ENCODE measurements at places on chromosomes 2 and 18.

GRCh38 chr2:216650626-216651257 lies 17.5 kb downstream of the IGFBP2 start:
- H3K4me3 ChIP-seq, result no peak overlapping the region
- H3K36me3 ChIP-seq, result no peaks in the 10 kb centered on the region
- peaks cover 9% of the 10 kb centered on the region for H3K4me1 ChIP-seq
- no peaks in the 10 kb centered on the region for H3K27me3 ChIP-seq
- H3K27ac ChIP-seq, result no peak overlapping the region

DNA sequence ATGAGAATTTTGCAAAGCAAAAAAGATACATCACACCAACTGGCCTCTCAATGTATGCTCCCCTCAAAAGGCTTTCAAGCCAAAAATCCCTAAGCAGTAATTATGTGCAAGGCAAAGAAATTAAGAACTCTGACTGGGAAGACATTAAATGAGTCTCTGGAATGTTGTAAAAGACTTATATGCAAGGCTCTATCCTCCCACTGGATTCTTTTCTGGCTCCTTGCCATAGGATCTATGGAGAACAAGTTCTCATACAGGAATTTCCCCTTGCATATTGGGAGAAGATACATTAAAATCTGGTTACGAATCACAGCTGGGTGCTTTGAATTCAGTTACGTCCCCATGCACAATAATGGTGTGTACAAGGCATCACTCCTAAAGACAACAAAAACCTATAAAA lies 73.4 kb upstream of the ATL2 start:
- H3K27ac ChIP-seq, result no peak overlapping the region
- no peak overlapping the region for H3K4me3 ChIP-seq
- H3K36me3 ChIP-seq, result no peaks in the 10 kb centered on the region
- no peaks in the 10 kb centered on the region for H3K27me3 ChIP-seq

GRCh38 chr2:128376241-128377041 lies 57.8 kb upstream of the HS6ST1 start:
- H3K27me3 ChIP-seq, result peaks cover 51% of the 10 kb centered on the region
- no peaks in the 10 kb centered on the region for H3K36me3 ChIP-seq
- H3K4me3 ChIP-seq, result no peak overlapping the region
- H3K4me1 ChIP-seq, result no peaks in the 10 kb centered on the region

GRCh38 chr2:179226961-179227259 lies 37.7 kb downstream of the SESTD1 start:
- no peak for DNase-seq
- H3K36me3 ChIP-seq, result no peaks in the 10 kb centered on the region
- H3K4me1 ChIP-seq, result peaks cover 13% of the 10 kb centered on the region

- H3K4me1 ChIP-seq, result peaks cover 40% of the 10 kb centered on the region
- H3K27me3 ChIP-seq, result no peaks in the 10 kb centered on the region
- H3K4me3 ChIP-seq, result peak overlapping the region; percentile 77
- peak overlapping the region; percentile 93 for H3K27ac ChIP-seq
- DNase-seq, result peak; percentile 63
Observed at GRCh38 chr2:173963323-173963816, 1.8 kb downstream of the SP3 start.

DNA sequence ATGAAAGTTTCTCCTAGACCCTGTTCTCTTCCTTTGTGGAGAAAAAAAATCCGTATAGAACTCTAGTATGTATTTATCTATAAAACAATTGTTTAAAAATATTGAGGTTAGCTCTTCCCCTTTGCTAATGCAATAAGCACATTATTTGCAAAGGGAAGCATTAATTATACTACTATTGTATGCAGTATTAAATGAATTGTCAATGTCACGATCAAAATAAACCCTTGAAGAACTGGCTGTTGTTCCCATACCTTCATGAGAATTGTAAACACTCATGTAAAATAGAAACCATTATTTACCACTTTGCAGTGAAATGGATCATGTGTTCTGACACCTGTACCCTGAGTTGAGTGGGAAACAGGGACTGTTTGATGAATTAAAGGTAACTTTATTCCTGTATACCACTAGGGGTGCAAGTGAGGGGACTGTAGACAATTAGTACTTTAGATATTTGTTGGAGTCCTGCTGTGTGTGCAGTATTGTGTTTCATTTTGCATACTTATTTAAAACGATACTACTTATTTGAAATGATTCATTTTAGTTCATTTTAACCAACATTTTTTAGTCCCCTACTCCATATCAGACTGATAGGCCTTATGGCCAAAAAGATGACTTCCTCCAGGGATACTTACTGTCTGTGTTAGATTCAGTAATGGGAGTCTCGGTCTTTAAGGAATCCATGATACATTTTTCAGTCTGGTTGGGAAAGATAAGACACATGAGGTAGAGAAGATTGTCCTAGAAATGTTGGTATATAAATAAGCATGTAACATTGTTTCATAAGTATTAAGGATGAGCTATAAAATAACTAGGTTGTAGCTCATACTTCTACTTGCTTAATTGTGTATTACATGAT lies 7.9 kb downstream of the PKP4 start:
- no peaks in the 10 kb centered on the region for H3K27me3 ChIP-seq
- peaks cover 6% of the 10 kb centered on the region for H3K36me3 ChIP-seq
- no peak overlapping the region for H3K4me3 ChIP-seq
- no peak overlapping the region for H3K27ac ChIP-seq
- peak; percentile 39 for DNase-seq

- peaks cover 10% of the 10 kb centered on the region for H3K4me1 ChIP-seq
- H3K27ac ChIP-seq, result peak overlapping the region; percentile 34
- H3K4me3 ChIP-seq, result no peak overlapping the region
- peak; percentile 6 for DNase-seq
Observed at GRCh38 chr18:41999751-42000150, 44.7 kb downstream of the PIK3C3 start.

DNA sequence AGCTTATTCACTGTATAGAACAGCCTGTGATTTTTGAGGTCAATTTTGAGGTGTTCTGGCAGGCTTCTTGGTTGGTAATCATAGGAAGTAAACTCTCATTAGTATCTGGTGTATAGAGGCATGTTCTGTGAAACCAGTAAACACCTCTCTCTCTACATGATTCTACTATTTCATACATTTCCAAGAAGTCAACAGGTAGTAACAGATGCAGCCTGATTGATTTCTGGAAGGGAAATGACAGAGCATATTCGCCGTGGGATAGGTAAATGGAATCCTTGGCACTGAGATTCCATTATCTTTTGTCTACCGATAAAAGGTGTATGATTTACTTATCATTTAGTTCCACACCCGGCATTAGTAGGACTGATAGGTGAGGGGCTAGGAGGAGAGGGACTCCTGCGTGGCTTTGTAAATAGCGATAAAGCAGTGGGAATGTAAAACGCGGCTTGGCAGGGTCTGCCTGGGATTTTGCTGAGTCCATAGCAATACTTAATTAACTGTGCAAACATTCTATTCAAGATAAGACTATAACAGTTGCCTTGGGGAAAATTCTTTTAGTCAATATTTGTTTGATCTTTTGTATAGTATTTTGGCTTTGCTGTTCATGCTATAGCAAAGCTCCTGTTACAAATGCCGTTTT lies 32.3 kb downstream of the LYPD6B start:
- H3K4me3 ChIP-seq, result no peak overlapping the region
- H3K27ac ChIP-seq, result no peak overlapping the region
- no peak for DNase-seq
- peaks cover 28% of the 10 kb centered on the region for H3K27me3 ChIP-seq

DNA sequence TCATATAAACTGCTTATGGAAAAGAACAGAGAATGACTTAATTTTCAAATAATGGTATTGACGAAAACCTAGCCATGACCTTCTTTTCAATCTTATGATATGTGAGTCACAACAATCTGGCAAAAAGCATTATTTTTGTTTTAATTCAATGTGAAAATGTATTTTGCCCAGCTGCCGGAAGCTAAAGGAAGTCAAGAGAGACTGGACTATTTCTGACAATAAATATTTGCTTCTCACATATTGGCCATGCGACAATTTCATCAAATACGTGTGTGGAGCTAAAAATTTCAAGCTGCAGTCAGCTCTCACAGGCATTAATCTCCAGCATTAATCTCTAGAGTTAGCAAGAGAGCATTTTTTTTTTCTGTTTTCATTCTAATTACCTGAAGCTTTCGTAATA lies 881.0 kb downstream of the CPS1 start:
- peaks cover 45% of the 10 kb centered on the region for H3K27me3 ChIP-seq
- H3K27ac ChIP-seq, result no peak overlapping the region
- no peak for DNase-seq
- H3K4me3 ChIP-seq, result no peak overlapping the region

GRCh38 chr2:8855010-8855409 lies 17.6 kb upstream of the KIDINS220 start:
- H3K27ac ChIP-seq, result no peak overlapping the region
- no peaks in the 10 kb centered on the region for H3K27me3 ChIP-seq
- H3K36me3 ChIP-seq, result no peaks in the 10 kb centered on the region
- H3K4me3 ChIP-seq, result no peak overlapping the region

DNA sequence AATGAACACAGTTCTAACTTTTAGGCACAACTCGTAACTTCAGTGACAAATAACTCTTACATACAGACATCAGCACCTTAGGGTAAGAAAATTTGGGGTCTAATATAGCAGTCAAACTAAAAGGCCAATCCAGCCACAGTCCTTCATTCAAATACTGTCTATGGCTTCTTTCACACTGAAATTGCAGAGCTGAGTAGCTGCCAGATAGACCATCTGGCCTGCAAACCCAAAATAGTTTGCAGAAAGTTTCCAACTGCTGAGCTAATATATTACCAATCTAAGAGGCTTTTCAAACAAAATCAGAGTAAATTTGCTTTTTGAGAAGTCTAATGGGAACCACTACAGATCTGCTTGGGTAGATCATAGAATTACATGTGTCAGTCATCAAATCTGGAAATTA lies 183.4 kb downstream of the GALR1 start:
- no peak overlapping the region for H3K4me3 ChIP-seq
- no peak for DNase-seq
- H3K36me3 ChIP-seq, result no peaks in the 10 kb centered on the region
- H3K27me3 ChIP-seq, result peaks cover 30% of the 10 kb centered on the region
- H3K4me1 ChIP-seq, result no peaks in the 10 kb centered on the region

GRCh38 chr18:3721771-3722648 lies 272.0 kb downstream of the TGIF1 start:
- no peaks in the 10 kb centered on the region for H3K4me1 ChIP-seq
- no peak overlapping the region for H3K4me3 ChIP-seq
- H3K27ac ChIP-seq, result no peak overlapping the region
- no peaks in the 10 kb centered on the region for H3K36me3 ChIP-seq
- H3K27me3 ChIP-seq, result peaks cover 62% of the 10 kb centered on the region
- no peak for DNase-seq

DNA sequence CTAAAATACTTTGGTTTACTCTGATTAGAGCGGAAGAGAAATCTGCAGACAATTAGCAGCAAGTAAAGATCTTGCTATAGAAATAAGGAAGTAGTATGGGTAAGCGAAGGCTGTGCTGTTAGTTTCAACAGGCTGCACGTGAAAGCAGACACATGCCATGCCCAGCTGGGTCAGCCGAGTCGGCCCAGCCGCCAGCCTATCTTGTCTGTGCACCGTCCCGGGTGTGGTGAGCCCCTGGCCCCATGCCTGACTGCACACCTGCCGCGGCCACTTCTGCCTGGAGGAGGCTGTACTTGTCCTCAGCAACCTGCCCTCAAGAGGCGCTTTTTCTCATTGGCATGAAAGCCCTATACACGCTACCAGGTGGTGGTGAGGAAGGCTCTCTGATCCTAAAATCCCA lies 185.5 kb downstream of the SEPTIN10 start:
- H3K27ac ChIP-seq, result no peak overlapping the region
- no peaks in the 10 kb centered on the region for H3K36me3 ChIP-seq
- DNase-seq, result no peak
- no peaks in the 10 kb centered on the region for H3K27me3 ChIP-seq
- no peaks in the 10 kb centered on the region for H3K4me1 ChIP-seq
- H3K4me3 ChIP-seq, result no peak overlapping the region

DNA sequence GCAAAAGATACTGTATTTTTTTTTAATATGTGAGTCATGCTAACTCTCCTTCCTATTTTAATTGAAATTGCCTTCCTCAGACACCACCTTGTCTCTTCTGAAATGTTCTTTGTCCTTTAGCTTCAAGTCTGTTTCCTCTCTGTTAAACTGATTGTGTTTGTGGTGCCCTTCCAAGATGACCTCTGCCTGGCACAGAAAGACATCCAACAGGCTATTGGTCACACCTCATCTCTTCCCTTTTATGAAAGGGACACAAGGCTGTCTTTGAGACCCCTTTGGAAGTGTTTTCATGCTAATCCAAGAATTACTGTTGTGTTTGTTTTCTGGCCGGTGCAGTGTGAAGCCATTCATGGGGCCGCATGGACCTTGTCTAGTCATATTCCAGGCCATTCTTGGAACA lies 94.0 kb upstream of the PIK3C3 start:
- no peaks in the 10 kb centered on the region for H3K27me3 ChIP-seq
- no peaks in the 10 kb centered on the region for H3K36me3 ChIP-seq
- no peak overlapping the region for H3K4me3 ChIP-seq

DNA sequence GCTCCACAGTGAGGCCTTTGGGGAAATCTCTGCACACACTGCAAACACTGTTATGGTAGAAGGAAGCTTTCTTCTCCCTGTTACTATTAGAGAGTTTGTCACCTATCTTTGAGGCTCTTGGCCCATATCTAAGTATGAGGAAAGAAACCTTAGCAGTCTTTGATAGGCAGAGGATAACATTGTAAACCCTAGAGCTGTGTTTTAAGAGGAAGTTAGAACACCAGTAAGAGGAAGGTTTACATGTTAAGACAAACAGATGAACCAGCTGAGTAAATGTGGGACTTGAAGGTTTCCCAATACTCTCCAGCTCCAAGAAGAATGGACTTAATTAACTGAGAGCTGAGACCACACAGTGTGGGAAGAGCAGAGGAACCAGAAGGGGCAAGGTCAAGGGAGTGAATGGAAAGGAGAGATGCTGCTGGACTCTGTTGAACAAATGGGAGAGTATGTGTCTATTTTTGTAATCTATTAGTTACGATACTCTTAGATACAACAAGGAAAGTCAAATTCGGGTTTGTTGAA lies 257.0 kb downstream of the DPP10 start:
- DNase-seq, result no peak
- no peaks in the 10 kb centered on the region for H3K36me3 ChIP-seq
- H3K27ac ChIP-seq, result no peak overlapping the region
- no peaks in the 10 kb centered on the region for H3K4me1 ChIP-seq

- H3K36me3 ChIP-seq, result no peaks in the 10 kb centered on the region
- no peaks in the 10 kb centered on the region for H3K4me1 ChIP-seq
- H3K27me3 ChIP-seq, result no peaks in the 10 kb centered on the region
Observed at GRCh38 chr2:196516564-196516963, 123.0 kb upstream of the CCDC150 start.

GRCh38 chr18:74006143-74006542 lies 141.5 kb downstream of the FBXO15 start:
- no peaks in the 10 kb centered on the region for H3K36me3 ChIP-seq
- H3K27ac ChIP-seq, result no peak overlapping the region
- no peaks in the 10 kb centered on the region for H3K4me1 ChIP-seq
- H3K4me3 ChIP-seq, result no peak overlapping the region

DNA sequence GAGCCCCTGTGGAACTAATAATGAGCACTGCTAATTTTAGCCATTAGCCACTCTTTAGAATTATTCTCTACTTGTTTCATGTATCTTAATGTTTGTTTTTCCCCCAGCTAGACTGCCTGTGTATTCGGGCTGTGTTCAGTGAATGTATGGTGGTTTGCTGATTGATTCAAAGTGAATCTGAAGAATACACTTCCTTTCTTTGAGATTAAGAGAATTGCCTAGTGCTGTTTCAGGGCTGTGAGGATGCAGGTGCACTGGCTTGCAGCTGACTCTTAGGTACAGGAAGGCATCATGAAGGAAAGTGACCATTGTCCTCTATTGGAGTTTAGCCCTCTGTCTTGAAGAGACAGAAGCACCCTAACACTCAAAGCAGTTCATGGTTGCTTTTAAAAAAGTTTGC lies 138.7 kb downstream of the CERS6 start:
- H3K27me3 ChIP-seq, result no peaks in the 10 kb centered on the region
- no peaks in the 10 kb centered on the region for H3K36me3 ChIP-seq
- no peak overlapping the region for H3K27ac ChIP-seq
- H3K4me3 ChIP-seq, result no peak overlapping the region

GRCh38 chr2:189232759-189233406 lies 53.3 kb upstream of the COL5A2 start:
- peaks cover 31% of the 10 kb centered on the region for H3K4me1 ChIP-seq
- no peaks in the 10 kb centered on the region for H3K27me3 ChIP-seq
- no peak overlapping the region for H3K4me3 ChIP-seq
- no peak for DNase-seq
- H3K36me3 ChIP-seq, result no peaks in the 10 kb centered on the region

All from PC-3 (cell line).